ENCODE measurements at places on chromosomes 11 and 22.

- DNase-seq = no peak
Observed at GRCh38 chr11:73171436-73172161, 29.5 kb upstream of the FCHSD2 start.

GRCh38 chr11:15418921-15419320 is 304.2 kb downstream of the INSC start:
- DNase-seq = no peak

- DNase-seq = no peak
Observed at GRCh38 chr11:113465786-113466185, 9.4 kb downstream of the DRD2 start.

DNA sequence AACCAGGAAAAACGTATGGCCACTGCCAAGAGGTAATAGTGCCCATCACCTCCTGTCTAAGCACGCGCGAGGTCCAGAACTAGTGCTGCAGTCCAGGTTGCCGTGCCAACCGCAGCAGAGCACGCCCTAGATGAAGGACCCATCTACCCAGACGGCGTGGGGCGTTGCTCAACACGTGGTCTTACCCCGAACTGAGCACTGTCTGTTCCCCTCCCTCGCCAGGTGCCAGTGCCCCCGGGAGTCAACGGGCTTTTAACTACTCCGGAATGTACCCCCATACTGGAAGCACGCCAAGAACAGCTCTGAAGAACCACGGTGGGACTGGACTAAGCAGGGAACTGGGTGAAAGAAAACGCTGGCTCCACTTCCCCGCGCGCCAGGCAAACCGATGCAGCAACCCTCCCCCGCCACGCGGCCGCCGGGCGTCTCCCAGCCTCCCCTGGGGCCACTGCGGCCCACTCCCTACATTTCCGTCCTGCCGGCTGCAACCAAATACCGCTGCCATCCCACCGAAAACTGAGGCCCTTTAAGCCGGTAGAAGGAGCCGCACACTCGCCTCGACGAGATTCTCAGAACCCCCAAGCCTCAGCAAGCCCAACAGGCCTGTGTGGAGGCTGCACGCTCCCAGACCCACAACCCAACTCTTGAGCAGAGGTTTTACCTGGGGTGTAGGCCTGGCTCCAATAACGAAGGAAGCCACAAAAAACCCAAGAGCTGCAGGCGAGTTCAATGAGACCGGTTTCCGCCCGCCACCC is at the start of gene HSPA8:
TSS of gene HSPA8 (minus strand) at position 734 of the 755 bp plus-strand sequence. CDS start 812 bp downstream, outside the sequence.
- peak; percentile 53 for DNase-seq

GRCh38 chr11:8566613-8567210 is 27.3 kb downstream of the STK33 start:
- DNase-seq = no peak

DNA sequence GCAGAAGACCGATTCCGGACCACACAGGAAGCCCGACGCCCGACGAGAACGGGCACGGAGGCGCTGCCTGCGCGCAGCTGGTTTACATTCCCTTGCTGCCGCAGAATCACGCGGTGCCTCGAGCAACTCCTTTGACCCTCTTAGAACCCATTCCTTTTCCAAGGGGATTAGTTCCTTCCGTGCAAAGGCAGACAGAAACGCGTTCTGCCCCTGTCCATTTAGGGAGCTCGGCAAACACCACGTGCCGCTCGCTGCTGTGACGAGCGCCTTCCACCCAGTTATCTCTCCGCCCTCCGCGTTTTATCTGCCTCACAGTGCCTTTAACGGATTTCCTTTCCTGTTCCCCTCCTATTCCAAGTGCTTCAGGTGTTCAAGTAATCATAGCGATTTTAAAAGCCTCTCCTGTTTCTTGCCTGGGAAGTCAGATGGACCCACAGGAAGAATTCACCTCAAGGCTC is 24.1 kb upstream of the MICAL3 start:
- DNase-seq = no peak

DNA sequence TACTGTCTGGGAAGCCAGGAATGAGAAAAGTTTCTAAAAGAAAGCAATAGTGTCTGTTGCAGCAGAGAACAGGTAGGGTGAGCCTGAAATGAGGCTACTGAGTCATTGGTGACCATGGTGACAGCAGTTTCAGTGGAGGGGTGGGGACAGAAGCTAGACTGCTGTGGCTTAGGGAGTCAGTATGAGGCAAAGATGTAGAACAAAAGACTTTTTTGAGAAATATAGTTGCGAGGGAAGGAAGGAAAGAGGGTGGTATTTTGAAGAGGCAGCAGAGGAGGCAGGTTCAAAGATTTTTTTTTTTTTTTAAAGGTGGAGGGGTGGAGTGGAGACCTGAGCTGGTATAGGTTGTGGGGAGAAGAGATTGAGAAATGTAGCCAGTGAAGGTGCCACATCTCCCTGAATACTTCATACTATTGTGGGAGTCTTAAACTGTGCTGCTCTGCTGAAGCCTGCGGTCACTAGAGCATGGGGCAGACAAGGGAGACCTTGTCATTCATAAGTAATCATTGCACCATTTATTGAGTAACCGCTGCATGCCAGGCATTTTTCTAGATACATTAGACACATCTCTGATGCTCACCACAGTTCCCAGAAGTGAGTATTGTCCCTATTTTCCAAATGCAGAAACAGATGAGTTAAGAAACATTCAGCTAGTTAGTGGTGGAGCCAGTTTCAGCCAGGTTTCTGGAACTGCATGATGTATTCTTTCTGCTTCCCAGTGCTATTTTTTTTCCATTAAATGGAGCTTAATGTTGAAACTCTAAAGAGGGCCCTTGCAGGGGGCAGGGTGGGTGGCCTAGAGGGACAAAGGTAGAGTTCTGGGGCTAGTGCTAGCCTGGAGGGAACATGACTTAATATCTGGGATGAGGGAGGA is 49.9 kb downstream of the STIM1 start:
- DNase-seq = peak; percentile 18

DNA sequence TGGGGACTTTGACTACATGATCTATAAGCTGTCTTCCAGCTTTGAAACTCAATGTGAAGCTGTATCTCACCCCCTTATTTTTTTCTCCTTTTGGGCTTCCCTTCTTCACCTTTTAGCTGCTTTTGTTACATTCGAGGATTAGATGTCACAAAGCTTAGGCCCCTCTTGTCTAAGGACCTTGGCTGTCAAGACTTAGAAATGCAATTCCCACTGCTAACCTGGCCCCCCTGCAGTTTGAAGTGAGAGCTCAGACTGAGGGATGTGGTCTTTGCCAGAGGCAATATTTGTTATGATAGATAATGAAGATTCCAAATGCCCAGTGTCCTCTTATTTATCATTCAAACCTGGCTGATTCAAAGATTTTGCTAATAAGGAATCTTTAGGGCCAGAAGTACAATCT is 128.3 kb downstream of the ARL14EP start:
- no peak for DNase-seq

DNA sequence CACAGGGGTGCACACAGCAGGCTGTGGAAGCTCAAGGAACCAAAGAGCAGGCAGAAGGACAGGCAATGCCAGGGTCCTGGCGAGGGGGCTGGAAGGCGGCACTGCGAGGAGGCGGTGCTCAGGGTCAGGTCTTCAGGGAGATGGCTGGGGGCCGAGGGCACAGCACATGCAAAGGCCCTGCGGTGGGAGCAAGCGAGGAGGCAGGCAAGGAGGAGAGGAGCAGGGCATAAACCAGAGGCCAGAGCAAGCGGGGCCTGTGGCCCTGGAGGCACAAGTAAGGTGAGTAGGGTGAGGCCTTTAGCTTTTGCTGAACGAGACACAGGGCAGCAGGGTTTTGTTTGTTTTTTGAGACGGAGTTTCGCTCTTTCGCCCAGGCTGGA is 126.9 kb downstream of the ARHGAP8 start:
- DNase-seq = no peak

GRCh38 chr11:19953336-19953735 is 206.9 kb downstream of the DBX1 start:
- DNase-seq = no peak

- no peak for DNase-seq
Observed at GRCh38 chr22:46846150-46846831, 83.8 kb downstream of the TBC1D22A start.

DNA sequence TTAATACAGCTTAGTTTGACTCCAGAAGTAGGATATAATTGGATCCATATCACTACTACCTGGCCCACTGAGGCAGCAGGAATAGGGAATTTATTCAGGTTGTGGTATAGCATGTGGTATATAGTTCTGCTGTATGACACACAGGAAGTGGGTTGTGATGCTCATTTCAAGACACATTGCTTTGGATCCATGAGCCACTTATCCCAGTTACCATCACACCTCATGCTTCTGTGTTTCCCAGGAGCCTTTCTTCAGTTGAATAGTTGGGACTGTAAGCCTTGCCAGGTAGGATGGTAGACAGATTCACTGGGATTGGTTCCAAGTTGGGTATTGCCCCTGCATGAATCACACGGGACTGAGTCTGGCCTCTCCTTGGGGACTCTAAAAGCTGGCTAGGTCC is 9.9 kb upstream of the SLC37A2 start:
- DNase-seq = no peak

DNA sequence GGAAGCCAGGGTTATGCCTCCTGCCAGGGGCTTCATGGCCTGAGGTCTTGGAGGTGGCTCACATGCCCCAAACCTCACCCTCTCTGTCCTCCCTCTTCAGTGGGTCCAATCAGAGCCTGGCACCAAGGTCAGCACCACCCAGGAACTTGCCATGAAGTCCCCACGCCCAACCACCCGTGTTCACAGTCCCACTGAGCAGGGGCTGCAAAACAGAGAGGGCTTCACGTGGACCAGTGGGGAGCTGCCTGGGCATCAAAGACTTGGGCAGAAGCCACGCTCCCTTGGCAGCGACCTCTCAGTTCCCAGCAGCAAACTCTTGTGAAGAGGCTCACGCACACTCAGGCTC is 425.8 kb upstream of the B3GAT1 start:
- DNase-seq = no peak

- no peak for DNase-seq
Observed at GRCh38 chr22:30114361-30114760, 34.1 kb downstream of the HORMAD2 start.

GRCh38 chr11:110757962-110758755 is 45.9 kb upstream of the ARHGAP20 start:
- no peak for DNase-seq

- DNase-seq = no peak
Observed at GRCh38 chr11:62004473-62004872, 37.0 kb upstream of the FTH1 start.

DNA sequence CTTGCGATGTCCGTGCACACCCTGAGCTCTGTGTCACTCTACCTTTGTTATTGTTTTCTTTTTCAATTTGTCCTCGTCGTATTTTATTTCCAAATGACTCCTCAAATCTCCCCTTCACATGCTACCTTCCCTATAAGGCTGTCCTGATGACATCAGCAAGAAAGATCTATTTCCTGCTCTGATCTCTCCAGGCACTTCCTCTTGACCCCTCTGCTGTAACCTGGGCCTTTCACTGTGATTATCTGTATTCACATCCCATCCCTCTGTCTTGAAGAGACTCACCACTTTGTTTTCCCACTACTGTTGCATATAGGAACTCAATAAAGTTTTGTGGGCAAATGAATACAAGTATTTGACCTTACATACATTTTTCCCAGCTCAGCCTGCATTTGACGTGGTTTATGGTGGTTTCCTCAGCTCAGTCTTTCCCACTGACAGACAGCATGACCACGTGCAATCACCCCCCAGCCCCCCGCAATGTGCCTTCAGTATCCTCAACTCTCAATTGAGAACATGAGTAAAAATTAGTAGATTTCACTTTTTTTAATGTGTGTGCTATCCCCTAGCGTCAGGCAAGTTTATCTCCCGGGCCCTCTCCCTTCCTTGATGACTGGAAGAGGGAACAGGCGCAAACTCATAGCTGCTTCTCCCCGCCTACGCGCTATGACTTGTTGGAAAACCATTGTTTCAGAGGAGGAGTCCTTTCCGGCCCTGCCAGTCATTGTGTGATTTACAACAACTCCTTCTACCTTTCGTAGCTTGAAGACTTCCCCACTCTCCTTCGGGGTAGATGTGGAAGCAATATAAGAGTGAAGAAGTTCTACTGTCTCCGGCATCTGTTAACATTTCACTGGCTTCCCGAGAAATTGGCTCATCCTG is 498.5 kb downstream of the NTM start:
- no peak for DNase-seq

- DNase-seq = no peak
Observed at GRCh38 chr22:20130319-20130718, 1.3 kb upstream of the ZDHHC8 start.

DNA sequence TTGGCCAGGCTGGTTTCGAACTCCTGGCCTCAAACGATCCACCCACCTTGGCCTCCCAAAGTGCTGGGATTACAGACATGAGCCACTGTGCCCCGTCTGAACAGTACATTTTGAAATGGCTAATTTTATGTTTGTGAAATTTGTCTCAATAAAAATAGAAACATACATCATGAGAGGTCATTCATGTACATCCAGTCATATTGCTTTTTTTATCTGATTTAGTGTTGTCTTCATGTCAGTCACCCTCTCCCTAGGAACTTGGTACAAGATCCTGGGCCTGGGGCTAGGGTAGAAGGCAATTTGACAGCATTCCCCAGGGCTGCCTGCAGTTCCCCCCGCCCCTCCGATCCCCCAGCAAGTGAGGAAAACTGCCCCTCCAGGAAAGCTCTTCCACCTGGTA is 46.6 kb upstream of the RBFOX2 start:
- no peak for DNase-seq

- no peak for DNase-seq
Observed at GRCh38 chr11:125428486-125429173, 67.4 kb downstream of the FEZ1 start.

DNA sequence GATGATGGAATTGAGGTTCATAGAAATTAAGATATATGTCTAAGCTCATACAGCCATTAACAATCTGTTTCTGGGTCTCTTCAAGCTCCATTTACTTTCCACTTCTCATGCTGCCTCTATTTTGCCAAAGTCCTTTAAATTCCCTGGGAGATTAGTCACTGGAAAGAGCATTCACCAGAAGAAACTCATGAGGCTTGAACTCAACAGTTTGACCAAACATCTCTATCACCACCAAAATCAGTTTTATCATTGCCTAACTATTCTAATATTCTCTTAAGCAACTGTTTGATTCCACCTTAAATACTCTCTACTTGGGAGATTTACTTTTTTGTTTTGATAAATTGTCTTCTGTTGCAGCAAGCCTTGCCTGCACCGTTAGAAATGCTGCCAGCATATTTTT is 881.3 kb downstream of the KCNA4 start:
- no peak for DNase-seq

GRCh38 chr22:34567367-34567766 is 498.6 kb upstream of the ISX start:
- DNase-seq = no peak

DNA sequence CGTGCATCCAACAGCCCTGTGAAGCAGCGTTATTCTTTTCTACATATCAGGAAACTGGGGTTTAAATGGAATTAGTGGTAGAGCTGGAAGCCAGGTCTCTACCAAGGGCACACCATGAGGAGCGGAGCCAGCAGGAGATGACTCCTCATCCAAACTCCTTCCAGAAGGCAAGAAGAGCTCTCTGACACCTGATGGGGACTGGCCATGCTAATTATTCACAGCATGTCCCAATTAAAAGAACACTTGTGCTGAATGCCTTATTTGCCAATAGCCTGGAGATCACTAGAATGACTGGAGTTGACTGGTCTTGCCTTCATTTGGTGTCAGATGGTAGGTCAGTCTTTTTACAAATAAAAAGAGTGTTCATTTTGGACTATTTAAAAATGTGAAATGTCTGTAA is 32.9 kb upstream of the SLN start:
- no peak for DNase-seq

- no peak for DNase-seq
Observed at GRCh38 chr11:60389279-60389910, 6.9 kb upstream of the MS4A14 start.
